ENCODE measurements at places on chromosomes 3 and 15.

DNA sequence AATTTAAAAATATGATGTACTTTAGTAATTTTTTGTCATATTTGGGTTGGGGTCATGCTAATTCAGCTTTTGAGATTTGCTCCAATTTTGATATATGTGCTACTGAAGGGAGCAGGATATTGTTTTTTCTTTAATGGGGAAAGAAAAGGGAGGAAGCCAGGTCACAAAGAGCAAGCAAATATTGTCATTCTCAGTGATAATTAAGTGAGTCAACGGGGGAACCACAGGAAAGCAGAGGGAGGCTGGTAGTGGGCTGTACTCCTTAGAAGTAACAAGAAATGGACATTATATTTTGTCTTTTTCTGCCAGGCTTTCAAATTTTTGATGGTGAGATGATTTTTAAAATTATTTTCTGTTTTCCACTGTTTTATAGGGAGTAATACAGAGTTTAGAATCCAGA is 45.6 kb upstream of the NMD3 start:
- H3K4me3 ChIP-seq, result no peak overlapping the region
- DNase-seq, result no peak
- H3K27me3 ChIP-seq, result no peaks in the 10 kb centered on the region
- H3K36me3 ChIP-seq, result no peaks in the 10 kb centered on the region
- H3K4me1 ChIP-seq, result peaks cover 5% of the 10 kb centered on the region

DNA sequence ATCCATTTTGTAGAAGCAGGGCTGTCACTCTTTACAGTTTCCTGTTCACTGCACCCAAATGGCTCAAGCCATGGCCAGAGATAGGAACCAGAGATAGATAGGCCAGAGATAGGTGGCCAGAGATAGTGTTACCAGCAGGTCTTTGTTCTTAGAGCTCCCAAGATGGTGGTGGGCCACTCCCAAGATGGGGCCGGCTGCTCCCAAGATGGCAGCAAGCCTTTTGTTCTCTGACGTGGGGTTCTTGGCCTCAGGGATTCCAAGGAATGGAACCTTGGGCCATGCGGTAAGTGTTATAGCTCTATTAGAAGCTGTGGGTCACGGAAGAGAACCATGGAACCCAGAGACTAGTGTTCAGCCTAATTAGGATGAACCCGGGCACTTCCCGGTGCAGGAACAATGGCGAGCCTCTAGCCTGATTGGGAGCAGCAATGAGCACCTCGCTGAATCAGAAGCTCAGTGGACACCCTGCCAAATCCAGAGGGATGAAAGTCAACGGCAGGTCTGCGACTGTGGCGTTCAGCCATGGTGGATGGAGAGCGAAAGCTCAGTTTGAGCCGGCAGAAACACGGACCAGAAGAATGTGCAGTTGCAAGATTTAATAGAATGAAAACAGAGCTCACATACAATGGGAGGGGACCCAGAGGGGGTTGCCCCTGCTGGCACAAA is 45.0 kb upstream of the CD96 start:
- DNase-seq, result no peak
- H3K27me3 ChIP-seq, result no peaks in the 10 kb centered on the region
- H3K36me3 ChIP-seq, result no peaks in the 10 kb centered on the region
- H3K27ac ChIP-seq, result no peak overlapping the region

DNA sequence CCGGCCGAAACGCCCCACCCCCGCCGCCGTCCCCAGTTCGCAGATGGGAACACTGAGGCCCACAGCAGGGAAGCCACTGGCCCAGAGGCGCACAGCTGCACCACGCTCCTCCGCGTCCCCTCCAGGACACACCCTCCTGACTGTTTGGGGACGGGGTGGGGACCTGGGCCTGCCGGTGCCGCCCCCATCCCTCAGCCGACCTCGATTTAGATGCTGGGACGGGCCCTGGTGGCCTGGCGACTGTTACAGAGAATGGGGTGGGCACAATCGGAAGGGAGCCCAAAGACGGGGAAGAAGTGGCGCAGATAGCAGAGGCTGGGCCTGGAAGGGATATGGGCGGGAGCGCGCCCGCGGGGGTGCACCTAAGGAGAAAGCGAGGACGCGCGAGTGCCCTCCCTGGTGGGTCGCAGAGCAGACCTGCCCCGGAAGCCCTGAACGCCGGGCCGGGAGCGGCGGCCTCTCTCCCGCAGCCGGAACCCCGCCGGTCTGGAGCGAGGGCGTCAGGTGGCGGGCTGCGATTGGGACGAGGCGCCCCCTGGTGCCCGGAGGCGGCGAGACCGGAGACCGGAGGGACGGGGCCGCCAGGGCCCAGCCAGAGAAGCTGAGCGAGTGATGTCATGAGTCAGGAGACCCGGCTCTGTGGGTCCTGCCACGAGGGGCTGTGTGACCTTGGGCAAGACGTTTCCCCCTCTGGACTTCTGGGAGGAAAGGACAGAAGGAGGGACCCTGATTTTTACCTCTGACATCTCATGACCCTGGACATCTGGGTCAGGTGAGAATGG is 78.4 kb downstream of the IQSEC1 start:
- peak overlapping the region; percentile 79 for H3K27ac ChIP-seq
- no peaks in the 10 kb centered on the region for H3K36me3 ChIP-seq
- H3K4me3 ChIP-seq, result peak overlapping the region; percentile 64
- no peaks in the 10 kb centered on the region for H3K27me3 ChIP-seq
- DNase-seq, result peak; percentile 88

DNA sequence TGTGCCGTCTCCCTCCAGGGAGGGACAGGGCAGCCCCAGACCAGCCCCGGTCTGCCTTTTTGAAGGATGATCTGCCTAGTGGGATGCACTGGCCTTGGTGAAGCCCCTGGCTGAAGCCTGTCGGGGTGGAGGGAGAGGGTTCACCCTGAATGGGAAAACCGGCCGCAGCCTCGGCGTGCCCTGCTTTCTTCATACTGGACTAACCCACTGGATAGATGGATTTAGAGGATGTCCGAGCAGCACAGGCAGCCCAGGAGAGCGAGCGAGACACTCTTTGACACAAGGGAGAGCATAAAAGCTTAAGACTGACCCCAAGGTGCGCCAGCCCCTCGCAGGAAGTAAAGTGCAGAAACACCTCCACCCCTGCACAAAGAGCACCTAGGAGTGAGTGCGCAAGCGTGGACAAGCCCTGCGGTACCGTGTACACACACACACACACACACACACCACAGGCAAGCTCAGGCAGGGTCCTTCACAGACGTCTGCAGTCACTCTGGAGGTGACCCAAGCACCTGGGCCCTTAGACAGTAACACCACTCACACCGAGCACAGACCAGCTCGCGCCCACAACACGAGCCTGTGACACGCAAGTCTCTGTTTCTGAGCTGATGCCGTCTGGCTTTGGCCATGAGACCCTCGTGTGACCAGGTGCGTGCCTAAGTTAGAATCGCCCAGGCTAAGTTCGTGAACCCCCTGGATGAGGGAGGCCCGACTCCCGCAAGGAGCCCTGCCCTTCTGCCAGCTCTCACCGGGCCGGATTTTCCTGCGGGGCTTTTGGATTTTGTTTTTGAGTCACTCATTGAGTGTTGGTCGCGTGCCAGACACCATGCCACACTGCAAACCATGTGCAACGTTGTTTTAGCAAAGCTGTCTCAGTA is 11.3 kb downstream of the SEMA4B start:
- H3K4me1 ChIP-seq, result peaks cover 64% of the 10 kb centered on the region
- DNase-seq, result peak; percentile 85
- no peaks in the 10 kb centered on the region for H3K27me3 ChIP-seq
